ENCODE measurements at places on chromosomes 16 and 17.
A peak's percentile ranks its signal among the peaks of the same experiment; 100 is the strongest.

GRCh38 chr17:67891481-67892119 is 66.3 kb downstream of the BPTF start:
- DNase-seq, result no peak

GRCh38 chr17:31488264-31488981 is 96.9 kb downstream of the RAB11FIP4 start:
- peak; percentile 45 for DNase-seq

- DNase-seq, result no peak
These were observed 20.4 kb downstream of the VAC14 start for GRCh38 chr16:70780546-70780945.

- no peak for DNase-seq
These were observed 34.4 kb downstream of the N4BP1 start for GRCh38 chr16:48575471-48576050.
